ENCODE measurements at places on chromosomes 4 and X.

GRCh38 chr4:120796271-120796670 lies 126.3 kb downstream of the PRDM5 start:
- no peak for DNase-seq

GRCh38 chr4:82747686-82748575 lies 50.7 kb downstream of the SCD5 start:
- no peak for DNase-seq

- DNase-seq, result no peak
Measured at GRCh38 chr4:77538144-77538543, 67.5 kb upstream of the CXCL13 start.

DNA sequence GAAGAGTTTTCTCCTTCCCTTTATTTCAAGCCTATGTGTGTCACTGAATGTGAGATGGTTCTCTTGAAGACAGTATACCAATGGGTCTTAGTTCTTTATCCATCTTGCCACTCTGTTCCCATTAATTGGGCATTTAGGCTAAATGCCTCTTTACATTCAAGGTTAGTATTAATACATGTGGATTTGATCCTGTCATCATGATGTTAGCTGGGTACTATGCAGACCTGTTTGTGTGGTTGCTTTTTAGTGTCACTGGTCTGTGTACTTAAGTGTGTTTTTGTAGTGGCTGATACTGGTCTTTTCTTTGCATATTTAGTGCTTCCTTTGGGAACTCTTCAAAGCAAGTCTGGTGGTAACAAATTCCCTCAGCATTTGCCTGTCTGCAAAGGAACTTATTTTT lies 23.4 kb upstream of the WDR17 start:
- no peak for DNase-seq

DNA sequence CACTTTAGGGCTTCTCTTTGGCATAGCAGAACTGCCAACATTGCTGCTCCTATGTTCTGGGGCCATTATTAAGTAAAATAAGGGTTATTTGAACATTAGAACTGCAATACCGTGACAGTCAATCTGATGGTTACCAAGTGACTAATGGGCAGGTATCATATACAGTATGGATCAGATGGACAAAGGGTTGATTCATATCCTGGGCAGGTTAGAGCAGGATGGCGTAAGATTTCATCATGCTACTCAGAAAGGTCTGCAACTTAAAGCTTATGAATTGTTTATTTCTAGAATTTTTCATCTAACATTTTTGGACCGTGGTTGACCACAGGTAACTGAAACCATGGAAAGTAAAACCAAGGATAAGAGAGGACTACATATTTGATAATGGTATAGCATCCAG lies 40.9 kb downstream of the BRCC3 start:
- no peak for DNase-seq

DNA sequence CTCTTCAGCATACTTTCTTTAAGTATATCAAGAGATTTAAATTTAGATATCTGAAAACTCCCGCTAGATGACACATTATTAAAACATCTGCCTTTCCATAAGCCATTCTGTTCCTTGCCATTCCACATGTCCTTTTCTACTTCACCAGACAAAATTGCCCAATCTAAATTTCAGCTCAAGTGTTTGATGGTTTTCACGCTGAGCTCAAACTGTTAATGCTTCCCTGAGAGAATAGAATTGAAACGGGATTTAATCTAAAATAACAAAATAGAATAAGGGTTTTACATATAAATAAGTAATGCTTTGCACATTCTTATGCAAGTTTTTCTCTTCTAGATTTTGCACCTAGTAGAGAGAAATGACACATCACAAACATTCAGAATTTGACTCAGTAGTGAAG lies 764.5 kb upstream of the TENM3 start:
- no peak for DNase-seq

DNA sequence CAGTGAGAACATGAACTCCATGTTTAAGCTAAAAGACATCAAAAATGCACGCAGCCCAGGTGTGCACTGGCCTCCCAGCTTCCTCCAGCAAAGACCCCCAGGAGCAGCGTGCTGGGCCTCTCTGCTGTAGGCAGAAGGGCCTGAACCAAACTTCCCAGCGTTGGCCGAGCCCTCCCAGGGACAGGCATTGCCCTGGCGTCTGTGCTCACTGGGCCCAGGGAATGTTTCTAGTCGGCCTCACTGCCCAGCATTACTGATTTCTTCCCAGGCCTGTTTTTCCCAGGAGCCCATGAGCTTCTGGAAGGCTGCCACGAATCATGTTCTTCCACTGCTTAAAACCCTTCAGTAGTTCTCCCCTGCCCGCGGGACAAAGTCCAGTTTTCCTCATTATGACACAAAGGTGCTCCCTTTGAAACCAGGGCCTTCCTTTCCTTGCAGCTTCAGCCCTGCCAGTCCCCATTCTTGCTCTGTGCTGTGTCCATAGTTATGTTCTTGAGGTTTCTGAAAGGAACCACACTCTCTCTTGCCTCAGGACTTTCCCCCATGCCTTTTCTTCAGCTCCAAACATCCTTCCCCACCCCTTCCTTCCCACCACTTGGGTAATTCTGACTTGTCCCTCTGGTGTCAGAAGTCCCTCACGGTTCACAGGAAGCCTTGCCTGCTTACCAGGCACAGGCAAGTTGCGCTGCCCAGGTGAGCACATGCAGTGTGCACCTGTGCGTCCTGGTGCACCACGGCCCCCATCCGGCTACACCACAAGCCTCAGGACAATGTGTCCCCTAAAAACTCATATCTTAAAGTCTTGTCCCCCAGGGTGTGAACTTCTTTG lies 93.4 kb upstream of the ENPP6 start:
- DNase-seq, result no peak

DNA sequence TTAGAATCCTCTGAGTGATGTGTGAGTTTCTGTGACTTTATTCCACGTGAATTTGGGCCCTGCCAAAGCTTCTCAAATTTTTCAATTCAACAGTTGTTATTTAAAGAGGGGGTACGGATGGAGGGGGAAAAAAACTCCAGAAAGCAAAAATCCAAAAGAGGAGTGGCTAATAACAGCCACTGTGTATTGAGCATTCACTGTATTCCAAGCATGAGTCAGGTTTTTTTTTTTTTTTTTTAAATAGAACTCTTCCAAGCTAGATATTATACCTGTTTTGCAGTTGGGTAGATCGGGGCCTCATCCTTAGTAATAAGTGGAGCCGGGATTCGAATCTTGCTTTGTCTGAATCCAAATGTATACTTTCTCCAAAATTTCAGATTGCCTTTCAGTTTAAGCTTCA lies 6.4 kb upstream of the RHOH start:
- no peak for DNase-seq

- no peak for DNase-seq
Measured at GRCh38 chrX:143378851-143379250, 138.4 kb downstream of the SPANXN3 start.

GRCh38 chrX:153845842-153846241 lies 15.5 kb upstream of the PDZD4 start:
- DNase-seq, result no peak
